ENCODE measurements at places on chromosomes 12 and 14.

- DNase-seq: no peak
Measured at GRCh38 chr12:101302741-101303140, 22.8 kb downstream of the UTP20 start.

GRCh38 chr12:29844667-29845066 lies 60.9 kb upstream of the TMTC1 start:
- no peak for DNase-seq

GRCh38 chr14:35932136-35932535 lies 106.0 kb downstream of the BRMS1L start:
- no peak for DNase-seq

- no peak for DNase-seq
Measured at GRCh38 chr12:79560225-79560889, 130.4 kb downstream of the PAWR start.

DNA sequence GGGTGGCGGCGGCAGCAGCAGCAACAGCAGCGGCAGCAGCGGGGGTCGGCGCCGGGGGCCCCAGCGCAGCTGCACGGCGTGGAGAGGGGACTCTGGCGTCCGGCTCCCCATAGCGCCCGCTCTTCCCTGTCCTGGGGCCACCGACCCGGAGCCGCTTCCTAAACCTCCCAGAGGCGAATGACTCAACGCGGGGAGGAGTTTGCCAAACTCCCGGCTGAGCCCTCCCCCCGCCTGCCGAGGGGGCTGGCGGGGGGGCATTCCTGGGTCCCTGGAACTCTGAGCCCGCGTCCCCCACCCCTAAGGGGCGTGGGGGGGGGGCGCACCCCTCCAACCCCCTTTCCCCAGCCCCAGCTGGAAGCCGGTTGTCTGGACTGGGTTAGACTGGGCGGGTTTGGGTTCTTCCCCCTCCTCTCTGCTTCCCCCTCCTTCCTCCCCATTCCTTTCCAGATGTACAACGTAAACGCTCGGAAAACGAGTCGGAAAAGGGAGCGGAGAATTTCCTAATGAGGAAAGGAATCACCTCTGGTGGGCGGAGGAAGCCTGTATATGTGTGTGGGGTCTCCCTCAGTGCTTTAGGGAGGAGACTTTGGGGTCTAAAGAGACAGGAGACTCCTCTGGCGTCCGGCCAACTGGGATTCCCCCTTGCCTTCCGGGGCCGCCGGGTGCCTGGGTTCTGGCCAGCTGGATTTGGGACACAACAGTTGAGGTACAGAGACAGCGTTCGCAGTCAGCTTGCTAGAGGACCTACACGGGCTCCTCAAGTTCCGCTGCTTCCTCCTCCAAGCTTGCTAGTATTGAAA lies at the start of gene ITGA5:
Gene ITGA5 (minus strand): TSS at position 179 of the 800 bp plus-strand sequence. CDS start 68 bp downstream, at position 111.
- peak; percentile 78 for DNase-seq

- DNase-seq: no peak
Measured at GRCh38 chr14:90905531-90905930, 89.3 kb upstream of the TTC7B start.

DNA sequence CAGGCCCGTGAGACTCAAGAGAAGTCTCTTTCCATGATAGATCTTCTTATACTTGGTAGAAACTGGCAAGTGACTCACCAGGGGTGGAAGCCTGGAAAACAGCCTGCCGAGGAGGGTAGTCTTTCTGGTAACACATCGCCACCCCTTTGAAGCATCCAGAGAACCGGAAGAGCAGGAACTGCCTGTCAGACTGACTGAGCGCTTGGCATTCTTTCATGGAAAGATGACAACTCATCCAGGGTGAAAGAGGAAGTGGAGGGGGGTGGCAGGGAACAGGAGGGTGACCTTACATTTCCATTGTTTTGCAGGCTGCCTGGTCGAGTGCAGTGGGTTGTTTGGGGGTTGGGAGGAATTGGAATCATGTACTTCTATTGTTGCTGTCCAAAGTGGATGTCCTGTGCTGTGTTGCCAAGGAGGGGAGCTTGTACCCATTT lies 34.5 kb downstream of the PRKCH start:
- DNase-seq: peak; percentile 26

DNA sequence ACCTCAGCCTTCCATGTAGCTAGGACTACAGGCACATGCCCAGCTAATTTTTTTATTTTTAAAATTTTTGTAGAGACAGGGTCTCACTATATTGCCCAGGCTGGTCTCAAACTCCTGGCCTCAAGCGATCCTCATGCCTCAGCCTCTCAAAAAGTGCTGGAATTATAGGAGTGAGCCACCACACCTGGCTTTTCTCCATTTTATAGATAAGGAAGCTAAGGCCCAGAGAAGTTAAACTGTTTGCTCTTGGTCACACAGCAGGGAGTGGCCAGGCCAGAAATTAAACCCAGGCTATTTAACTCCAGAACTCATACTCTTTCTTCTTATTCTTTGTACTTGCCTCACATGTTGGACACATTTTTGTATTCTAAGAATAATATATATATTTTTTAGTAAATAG lies 16.5 kb downstream of the UBE3B start:
- DNase-seq: no peak

DNA sequence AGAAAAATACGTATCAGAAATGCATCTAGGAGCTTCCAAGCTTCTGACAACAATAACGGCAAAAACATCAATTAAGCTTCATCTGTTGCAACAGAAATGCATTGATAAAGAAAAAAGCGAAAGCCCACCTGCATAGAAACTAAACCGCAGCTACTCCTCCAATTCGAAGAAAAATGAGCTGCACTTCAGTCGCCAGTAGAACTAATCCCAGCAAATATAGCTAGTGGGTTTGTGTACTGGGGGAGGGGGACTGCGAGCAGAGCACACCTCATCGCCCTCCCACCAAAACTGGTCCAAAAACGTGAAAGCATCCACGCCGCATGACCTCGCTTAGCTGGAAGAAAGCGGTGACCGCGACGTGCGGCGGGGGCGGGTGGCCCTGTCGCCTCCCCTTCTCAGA lies 1.2 kb downstream of the SLC35F4 start:
- DNase-seq: no peak

DNA sequence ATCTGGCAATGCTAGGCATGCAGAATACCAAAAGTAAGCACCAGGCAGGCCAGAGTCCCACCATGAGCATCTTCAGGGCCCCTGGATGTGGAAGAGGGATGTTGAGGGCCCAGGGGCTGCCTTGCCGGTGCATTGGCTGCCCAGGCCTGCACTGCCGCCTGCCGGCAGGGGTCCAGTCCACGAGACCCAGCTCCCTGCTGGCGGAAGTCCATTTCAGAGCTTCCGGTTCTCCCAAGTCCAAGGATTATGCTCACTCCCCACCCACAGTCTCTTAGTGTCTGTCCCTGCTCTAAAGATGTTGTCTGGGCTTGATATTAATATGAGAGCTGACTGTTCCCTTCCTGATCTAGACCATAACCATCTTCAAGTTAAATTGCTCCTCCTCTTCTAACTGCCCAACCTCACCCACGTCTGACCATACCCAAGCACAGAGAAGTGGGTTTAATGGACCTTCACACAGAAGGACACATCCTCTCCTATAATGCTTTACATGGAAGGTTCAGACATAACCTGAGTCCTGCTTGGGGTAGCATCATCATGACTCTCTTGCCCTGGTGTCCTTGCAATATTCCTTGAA lies 117.4 kb downstream of the DAD1 start:
- DNase-seq: peak; percentile 51

- DNase-seq: peak; percentile 20
Measured at GRCh38 chr12:45745861-45746277, 16.4 kb downstream of the ARID2 start.

GRCh38 chr14:28300356-28300755 lies 466.2 kb upstream of the FOXG1 start:
- no peak for DNase-seq

DNA sequence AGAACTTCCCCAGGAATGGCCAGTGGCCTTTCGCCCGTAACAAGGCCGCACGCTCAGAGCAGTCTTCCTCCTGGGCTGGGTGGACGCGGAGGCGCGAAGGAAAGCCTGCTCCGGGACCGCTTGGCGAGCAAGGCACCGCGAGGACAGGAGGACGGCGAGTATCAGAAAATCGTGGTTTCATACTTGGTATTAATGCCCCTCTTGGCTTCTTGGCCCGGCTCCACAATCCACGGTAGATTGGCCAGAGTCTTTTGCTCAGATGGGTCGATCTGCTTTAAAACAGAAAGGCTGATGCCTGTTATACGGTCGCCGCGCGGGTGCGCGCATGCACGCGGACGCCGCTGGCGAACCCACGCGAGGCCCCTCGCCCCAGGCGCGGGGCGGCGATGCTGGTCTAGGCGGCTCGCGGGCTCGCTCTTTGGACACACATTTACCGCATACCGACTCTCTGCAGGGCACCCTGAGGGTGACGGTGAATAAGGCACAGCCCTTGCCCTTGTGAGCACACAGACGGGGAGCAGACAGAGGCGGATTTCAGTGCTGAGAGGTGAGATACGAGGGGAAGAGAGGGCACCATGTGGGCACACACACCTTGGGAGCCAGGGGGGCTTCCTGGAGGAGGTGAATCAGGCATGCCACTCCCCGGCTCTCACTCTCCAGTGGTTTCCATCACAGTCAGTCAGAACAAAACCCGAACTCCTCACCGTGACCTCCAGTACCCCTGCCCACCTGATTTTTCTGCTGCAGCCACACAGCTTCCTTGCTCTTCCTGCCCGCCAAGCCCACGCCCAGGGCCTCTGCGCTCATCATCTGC lies 100.7 kb downstream of the APAF1 start:
- no peak for DNase-seq

- DNase-seq: no peak
Measured at GRCh38 chr12:123083661-123084571, 67.0 kb downstream of the PITPNM2 start.

DNA sequence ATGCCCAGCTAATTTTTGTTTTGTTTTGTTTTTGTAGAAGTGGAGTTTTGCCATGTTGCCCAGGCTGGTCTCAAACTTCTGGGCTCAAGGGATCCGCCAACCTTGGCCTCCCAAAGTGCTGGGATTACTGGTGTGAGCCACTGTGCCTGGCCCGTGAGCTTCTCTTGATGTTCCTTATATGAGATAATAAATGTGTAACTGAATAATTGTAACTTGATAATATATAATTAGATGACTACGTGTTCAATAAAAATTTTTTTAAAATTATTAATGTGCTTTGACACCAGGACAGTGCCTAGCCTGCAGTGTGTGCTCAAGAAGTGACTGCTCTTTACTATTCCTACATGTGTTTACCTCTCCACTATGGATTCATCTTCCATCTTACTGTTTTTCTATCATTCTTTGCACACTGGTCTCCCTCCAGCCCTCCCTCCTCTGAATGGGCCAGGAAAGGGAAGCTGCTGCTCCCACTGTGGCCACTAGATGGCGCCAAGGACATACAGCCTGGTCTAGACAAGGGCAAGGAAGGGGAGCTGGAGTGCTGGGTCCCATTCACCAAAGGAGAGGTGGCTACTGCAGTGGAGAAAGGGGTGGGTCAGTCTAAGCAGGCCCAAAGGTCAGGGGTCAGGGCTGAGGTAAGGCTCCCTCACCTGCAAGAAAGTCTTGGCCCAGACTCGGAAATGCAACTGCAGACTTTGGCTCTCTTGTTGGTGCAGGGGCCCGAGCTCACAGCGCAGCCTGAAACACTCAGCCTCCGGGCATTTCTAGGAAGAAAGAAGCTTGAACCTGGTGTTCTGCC lies 14.7 kb upstream of the ZNF385A start:
- peak; percentile 81 for DNase-seq

DNA sequence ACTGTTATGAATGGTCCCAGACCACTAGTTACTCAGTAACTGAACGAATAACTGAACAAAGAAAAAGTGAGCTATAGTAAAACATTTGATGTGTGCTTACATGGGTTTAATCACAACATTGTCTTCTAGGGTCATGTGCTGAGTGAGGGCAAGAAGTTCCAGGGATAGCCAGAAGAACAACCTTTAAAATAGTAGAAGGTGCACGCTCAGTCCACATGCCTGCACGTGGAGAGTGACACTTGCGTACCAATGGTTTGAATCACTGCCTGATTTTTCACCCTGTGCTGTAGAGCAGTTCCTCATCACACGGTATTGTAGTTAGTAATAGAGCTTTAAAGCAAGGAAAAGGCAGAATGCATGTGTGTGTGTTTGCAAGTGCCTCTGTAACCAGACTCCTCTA lies 224.2 kb downstream of the EGLN3 start:
- DNase-seq: peak; percentile 50

DNA sequence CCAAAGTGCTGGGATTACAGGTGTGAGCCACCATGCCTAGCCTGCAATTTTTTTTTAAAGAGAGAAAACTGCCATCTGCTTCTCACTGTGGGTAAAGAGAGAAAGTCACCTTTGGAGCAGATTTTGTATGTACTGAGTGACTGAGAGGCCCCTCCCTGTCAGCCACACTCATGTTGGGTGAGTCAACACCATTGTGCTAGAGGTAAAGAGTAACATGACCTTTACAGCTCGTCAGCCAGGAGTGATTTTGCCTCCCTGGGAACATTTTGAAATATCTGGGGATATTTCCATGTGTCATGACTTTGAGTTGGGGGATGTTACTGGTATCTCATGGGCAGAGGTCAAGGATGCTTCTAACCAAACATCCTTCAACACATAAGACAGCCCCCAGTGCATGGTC lies 115.2 kb downstream of the KSR2 start:
- no peak for DNase-seq

DNA sequence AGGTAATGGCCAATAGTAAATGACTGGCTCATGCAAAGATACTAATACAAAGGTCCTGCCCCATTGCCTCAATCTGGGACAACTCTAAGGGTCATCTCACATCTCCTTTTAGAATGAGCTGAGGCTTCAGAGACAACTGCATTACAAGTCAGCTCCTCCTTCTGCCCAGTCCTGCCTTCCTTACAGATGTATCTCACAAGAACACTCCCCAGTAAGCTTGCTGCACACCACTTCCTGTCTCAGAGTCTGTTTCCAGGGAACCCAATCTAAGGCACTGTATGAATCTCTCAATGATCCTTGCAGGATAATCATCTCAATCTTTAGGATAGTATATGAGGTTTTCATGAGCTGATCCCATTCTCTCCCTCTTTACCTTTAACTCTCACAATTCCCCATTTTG lies 57.8 kb upstream of the ZDHHC17 start:
- peak; percentile 47 for DNase-seq

DNA sequence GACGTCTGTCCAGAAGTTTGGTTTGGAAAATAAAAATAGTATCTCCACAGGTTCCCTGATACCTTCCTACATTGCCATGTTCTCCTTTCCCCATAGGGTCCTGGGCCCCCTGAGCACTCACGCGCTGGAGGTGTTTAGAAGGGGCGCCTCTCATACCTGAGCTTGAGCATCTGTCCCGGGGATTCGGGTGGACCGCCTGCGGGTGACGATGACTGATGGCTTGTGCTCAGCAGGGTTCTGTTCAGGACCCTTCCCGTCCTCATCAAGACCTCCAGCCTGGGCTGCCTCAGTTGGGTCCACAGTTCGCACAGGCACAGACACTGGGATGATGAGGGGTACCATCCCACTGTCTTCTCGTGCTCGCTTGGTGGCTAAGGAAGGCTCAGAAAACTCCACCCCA lies 22.7 kb upstream of the PNMA1 start:
- DNase-seq: no peak

GRCh38 chr12:116278279-116278626 lies 760 bp upstream of the MED13L start:
- DNase-seq: no peak

- no peak for DNase-seq
Measured at GRCh38 chr14:52934762-52935161, 16.1 kb downstream of the FERMT2 start.

GRCh38 chr14:31024010-31024480 lies 1.4 kb upstream of the AP4S1 start:
- DNase-seq: no peak
